ENCODE measurements at places on chromosomes 6 and 20.

DNA sequence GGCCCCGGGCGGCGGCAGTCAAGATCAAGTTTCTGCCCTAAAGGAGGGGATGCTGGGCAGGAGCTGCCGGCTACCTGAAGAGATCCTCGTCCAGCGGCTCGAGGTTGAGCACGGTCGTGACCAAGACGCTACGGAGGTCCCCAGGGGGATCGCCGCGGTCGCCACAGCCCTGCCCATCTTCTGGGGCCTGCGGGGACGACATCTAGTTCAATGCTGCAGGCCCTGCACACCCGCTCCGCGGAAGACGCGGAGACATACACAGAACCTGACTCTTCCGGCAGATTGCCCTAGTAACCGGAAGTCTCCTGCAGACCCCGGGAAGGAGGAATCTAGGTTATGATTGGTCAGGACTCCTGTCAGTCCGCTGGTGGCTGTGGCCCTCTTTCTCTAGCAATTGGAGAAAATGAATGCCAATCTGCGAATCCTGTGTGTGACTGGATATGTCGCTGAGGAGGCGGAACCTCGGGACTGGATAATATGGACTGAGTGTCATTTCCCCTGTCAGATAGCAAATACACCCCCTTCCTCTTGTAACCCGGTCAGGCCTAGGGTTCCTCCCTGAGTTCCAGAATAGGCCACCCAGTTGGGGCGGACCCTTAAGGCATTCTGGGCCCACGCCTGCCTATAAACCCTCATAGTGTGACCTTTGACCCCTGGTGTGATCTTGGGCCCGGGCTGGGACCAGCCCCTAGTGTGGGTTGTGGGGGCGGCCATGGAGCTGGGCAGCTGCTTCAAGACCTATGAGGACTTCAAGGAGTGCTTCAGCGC is at the start of the genes ACOT8 and ZSWIM3:
Gene ACOT8, minus strand, starts transcription at position 279 of the 768 bp plus-strand sequence. Its CDS starts 77 bp downstream, at position 202.
Gene ZSWIM3, plus strand, starts transcription at position 501 of the 768 bp plus-strand sequence. Its CDS starts 212 bp downstream, at position 713.
- DNase-seq, result peak; percentile 97

DNA sequence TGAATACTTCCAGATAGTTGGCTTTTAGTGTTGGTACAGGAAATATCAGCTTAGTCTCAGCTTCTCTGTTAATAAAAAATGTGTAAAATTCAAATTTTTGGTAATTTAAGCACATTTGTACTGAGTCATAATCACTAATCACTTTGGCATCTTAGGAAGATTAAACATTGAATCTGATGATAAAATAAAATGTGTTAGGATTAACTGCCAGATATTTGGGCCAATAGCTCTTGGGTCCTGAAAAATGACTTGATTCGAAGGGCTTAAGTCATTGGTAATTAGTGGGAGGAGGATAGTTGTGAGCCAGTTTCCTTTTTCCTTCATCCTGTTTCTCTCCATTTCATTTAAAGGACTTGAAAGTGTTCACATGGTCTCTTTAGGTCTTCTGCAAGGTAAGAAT is 426.1 kb downstream of the RFPL4B start:
- no peak for DNase-seq

GRCh38 chr20:41738604-41739206 is 120.5 kb upstream of the CHD6 start:
- no peak for DNase-seq

DNA sequence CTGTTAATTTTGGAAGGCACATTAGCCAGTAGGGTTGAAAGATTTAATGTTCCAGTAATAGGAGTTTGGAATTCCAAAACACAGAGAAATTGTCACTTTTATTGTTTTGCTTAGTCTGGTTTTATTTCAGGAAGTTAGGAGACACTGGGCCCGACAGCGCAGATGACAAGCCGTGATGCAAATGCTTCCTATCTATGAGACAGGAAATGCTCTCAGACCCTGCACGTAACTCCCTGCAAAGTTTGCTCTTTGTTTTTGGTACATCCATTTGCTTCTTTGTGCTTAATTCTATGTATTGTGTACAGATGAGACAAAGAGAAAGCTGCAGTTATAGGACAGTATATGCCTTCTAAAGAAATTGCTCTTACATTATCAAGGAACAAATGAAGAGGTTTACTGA is 201.6 kb upstream of the SGK1 start:
- DNase-seq, result no peak

DNA sequence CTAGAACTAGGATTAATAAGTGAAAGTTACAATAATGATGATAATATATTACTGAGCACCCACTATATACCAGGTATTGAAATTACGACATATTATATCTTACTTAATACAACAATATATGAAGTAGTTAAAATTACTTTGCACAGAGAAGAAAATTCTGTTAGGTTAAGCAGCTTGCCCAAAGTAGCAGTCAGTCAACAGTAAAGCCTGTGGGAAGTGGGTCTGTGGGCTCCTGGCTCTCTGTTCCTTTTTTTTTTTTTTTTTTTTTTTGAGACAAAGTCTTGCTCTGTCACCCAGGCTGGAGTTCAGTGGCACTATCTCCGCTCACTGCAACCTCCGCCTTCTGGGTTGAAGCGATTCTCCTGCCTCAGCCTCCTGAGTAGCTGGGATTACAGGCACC is 4.8 kb upstream of the GTF2H4 start:
- DNase-seq, result no peak

- no peak for DNase-seq
Measured at GRCh38 chr6:57147401-57147800, 24.7 kb upstream of the BAG2 start.

DNA sequence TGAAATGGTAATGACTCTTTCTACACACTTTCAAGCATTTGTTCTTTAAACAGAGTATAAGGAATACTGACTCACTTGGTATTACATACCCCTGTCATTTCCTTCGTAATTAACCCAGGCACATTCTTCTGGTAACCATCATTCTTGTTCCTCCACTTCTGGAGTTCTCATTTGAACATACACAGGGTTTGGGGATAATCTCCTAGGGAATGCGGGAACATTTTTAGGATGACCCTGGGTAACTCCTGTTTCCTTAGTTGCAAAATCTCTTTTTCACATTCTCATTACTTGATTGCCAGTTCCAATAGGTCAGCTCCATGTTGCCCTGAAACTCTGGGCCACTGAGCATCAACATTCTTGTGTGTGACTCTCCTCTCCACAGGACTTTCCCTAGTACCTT is 51.5 kb upstream of the E2F3 start:
- no peak for DNase-seq

GRCh38 chr6:97049253-97050011 is 124.9 kb downstream of the KLHL32 start:
- DNase-seq, result peak; percentile 35

DNA sequence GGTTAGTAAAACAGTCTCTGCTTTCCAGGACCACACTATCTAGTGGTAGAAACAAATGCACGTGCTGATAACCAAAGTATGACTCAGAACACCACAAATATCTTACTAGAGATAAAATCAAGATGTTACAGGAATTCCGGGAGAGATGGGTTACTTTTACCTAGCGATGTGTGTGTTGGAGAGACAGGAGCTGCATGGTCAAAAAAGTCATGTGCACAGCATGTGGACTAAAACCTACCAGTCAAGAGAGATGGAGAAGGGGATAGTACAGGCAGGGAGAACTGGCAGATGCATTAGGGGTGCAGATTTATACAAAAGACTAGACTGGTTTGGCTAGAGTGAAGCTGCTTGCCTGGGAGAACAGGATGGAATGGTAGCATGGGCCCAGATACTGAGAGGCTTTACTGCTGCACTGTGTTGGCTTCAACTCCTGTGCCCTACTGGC is 75.3 kb upstream of the MRAP2 start:
- DNase-seq, result no peak

DNA sequence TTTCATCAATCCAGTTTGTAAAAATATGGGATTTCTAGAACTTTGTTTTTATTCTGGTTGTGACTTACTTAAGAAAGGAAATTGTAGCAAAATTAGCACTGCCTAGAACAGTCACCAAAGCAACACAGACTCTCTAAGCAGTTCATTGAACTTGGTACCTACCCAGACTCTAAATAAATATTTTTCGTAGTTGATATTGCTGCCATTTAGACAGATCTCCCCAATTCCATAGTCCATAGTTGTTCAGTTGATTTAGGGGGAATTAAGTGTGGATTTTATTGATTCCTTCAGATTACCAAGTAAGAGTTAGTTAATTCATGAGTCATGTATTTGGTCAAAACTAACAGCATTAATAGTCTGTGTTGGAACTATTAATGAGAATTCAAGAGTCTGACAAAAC is 822.5 kb downstream of the DHX35 start:
- DNase-seq, result no peak

- no peak for DNase-seq
Measured at GRCh38 chr6:43575105-43575771, 600 bp downstream of the XPO5 start.

DNA sequence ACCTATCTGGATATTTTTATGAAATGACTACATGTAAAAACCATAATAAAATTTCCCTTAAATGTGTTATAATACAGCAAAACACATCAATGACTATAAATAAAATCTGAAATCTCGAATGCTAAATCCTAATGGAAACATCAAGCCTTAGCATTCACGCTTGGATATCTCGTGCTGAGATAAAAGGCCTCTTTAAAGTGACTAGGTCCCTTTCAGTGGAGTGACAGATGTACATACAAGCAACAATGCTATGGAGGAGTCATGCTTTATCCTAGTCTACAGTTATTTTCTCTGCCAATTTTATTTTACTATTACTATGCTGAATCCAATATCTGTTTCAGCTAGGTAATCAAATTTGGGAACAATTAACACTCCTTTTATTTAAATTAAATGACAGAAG is 72.4 kb downstream of the MAP3K7 start:
- no peak for DNase-seq

DNA sequence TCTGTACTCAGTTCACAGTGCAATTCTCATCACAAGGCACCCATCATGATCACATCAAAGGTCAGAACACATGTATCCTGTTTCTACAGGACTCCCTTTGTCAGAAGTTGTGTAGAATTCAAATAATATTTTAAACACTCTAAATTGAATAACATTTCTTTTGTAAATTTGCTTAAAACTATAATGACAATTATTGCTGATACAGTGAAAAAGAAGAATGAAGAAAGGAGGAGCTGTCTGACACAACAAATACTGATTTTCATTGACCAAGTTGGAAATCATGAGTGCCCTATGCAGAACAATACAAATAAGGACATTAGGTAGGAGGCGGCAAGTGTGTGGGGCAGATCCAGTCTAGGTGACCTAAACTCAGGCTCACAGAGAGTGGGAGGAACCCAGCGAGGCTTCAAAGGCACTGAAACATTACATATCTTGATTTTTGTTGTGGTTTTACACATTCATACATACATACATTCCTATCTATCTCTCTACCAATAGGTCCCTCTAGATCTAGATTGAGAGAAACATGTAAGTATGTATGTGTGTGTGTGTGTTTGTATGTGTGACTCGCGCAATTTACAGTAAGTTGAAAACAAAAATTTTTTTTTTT is 79.2 kb upstream of the SLC2A12 start:
- no peak for DNase-seq

DNA sequence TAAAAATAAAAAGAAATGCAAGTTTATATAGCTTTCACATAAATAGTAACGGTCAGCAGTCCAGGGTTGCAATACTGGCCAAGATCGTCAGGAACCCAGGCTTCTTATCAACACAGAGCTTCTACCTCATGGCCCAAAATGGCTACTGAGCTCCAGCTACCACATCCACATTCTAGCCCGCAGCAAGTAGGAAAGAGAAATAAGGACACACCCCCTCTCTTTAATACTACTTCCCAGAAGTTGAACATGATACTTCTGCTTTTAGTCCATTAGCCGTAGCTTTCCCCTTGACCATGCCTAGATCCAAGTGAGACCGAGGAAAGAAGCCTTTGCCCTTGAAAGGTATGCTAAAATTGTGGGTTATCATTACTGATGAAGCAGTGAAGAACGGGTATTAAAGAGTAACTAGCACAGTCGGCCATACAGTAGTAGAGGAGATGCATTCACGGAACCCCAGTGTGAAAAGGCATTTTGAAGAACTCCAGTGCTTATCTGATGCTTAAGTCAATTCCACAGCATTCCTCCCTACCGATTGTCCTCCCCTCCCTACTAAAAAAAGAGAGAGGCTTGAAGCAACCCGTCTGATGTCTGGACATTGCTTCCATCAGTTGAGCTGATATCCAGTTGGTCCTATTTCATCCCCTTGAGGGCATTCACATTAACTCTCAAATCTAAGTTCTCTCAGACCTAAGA is 226.9 kb upstream of the RREB1 start:
- DNase-seq, result no peak

- DNase-seq, result no peak
Measured at GRCh38 chr6:144797881-144798589, 512.9 kb downstream of the UTRN start.

DNA sequence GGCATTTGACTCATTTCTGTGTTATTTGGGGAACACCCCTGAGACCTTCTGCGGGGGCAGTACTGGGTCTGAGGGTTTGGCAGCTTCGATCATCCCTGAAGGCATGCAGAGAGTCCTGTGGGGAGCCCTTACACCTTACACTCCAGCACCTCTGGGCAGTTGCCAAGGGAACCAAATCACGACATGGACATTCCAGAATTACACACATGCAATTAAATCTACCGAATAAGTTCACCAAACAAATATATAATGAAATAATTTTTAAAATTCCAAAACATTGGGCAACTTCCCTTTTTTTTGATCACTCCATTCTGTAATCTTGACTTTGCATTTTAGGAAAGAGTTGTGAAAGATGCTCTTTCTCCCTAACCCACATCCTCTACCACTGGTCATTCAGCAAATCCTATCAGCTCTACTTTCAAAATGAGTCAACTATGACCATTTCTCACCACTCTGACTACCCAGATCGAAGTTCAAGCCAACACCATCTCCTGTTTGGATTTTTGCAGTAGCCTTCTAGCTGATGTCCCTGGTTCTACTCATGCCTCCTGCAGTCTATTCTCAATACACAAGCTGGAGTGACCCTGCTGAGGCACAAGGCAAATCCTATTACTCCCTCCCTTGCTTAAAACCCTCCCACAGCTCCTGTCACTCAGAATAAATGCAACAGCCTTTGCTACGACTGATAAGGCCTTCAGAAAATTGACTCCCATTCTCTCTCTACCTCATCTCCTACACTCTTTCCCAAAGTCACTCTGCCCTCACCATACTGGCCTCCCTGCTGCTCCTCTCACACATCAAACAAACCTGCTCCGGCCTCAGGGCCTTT is 533.3 kb downstream of the HACE1 start:
- no peak for DNase-seq

DNA sequence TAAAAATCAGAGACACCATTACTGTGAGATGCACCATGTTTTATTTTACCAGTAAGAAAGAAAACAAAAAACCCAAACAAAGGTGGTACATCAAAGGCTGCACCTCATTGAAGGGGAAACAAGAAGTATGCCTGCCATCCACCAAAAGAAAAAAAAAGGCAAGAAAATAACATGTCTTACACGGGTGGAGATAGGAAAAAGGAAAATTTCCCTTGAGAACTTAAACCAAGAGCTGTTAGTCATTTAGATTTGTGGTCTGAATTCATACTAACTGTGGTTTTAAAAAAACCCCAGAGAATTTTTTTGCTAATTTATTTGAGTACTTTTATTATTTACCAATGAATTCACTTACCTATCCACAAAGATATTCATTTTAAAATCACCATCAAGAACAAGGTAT is 144.0 kb downstream of the LRRC1 start:
- DNase-seq, result no peak

Measured in GM12891 (cell line).